ENCODE measurements at places on chromosomes 3 and 15.

- DNase-seq, result no peak
Measured at GRCh38 chr15:70585707-70586034, 177.7 kb downstream of the UACA start.

- no peak for DNase-seq
Measured at GRCh38 chr3:136387031-136387430, 136.9 kb downstream of the PCCB start.

DNA sequence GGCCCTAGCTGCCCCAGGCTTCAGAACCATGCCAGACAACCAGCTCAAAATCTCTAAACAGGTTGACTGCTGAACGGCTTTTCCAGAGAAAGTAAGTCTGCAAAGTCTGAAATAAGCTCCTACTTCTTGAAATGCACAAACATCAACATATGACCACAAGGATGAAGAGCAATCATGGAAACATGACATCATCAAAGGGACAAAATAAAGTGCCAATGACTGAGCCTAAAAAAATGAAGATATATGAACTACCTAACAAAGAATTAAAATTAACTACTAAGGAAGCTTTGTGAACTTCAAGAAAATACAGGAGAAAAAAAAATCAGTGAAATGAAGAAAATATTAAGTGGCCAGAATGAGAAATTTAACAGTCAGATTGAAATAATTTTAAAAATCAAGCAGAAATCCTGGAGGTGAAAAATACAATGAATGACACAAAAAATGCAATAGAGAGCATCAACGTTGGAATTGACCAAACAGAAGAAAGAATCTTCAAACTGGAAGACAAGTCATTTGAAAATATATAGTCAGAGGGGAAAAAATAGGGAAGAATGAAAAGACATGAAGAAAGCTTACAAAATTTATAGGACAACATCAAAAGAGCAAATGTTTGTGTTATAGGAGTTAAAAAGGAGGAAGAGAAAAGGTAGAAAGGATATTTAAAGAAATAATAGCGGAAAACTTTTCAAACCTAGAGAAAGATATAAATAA is 364.2 kb downstream of the OCA2 start:
- DNase-seq, result no peak

DNA sequence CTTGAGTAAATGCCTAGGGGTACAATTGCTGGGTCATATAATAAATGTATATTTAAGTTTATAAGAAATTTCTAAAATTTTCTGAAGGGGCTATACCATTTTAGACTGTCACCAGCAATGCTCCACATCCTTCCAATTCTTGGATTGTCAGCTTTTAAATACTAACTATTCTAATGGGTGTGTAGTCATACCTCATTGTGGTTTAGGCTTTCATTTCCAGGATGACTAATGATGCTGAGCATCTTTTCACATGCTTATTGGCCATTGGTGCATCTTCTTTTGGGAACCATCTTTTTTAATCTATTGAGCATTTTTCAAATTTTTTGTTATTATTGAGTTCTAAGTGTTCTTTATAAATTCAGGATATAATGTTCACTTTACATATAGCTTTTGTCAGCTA is 52.5 kb upstream of the CORO2B start:
- no peak for DNase-seq

- DNase-seq, result no peak
Measured at GRCh38 chr15:68389041-68389930, 42.7 kb downstream of the ITGA11 start.

DNA sequence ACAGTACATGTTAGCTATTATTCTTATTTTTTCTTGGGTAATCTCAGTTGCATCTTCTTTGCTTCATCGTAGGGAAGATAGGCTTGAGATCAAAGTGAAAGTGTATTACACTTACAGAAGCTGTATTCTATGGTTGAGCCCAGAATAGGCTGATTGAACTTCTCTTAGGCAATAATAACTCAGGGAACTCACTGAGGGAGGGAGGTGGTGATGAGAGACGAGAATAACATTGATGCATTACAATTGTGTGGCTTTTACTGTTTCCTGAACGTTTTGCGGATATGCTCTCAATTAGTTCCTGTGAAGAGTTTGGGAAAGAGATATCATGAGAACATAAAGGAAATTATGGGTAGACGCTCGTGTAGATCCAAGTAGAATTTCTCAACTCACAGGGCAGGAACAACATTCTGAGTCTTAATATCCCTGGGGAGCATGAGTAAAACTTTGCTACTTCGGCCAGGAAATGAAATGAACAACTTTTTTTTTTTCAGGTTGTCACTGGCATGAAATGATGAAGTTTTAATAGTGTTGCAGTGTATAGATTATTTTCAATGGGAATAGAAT is 302.2 kb downstream of the TUSC7 start:
- DNase-seq, result no peak

DNA sequence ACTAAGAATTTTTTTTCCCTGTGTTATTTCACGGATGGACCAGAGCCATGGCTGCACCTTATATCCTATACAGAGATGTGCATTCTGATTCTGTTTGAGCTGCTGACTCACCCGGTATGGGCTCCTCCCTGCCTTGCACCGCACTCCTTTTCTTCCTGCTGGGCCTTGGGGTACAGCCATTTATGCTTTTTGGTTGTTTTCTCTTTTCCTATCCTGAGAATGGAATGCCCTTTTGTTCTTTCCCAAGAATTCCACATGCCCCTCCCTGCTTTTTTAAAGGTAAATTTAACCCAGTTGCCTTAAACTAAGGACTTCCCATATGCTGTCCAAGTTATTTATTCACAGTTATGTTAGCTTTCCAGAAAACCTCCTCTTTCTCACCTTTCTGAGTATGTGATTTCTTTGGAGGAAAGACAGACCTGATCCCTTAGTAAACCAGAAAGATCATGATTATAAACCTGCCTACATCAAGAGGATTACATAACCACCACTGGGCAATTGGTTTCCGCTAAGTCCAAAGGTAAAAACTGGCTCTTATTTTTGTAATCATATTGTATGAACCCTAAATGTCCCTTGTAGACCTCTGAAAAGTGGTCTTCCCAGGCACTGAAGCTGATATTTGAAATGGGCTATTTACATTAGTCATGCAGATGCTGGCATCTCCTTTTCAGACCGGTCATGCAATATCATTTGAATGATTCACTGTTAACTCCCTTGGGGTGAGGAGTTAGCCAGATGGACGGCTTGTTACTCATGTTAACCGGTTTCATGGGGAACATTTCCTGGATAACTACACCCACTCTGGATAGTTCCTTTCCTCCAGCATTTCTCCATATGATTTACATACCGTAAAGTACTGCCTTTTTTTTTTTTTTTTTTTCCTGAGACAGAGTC is 45.5 kb downstream of the TMOD3 start:
- no peak for DNase-seq

DNA sequence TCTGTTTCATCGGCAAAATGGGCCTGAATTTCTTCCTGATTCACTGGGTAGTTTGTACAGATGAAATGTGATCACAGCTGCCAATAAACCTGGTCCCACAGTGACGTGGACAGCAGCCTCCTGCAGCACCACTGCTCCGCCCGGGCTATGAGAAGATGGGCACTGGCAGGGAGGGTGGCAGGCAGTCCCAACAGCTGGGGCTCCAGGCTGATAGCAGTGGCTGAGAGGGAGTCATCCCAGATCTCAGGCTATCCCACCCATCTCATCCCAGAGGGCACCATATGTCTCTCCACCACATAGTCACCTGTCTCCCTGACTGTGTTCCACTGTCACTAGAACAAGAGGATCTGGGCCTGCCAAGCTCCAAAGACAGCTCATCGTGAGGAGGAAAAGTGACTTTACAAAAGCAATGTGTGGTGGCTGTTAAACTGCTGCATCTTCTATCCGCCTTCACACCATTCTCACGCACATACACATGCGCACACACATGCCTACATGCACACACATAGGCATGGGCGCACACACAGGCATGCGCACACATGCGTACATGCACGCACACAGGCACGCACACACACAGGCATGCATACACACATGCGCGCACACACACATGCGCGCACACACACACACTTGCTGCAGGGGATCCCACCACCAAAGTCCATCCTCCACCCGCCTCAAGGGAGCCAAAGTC is 46.2 kb downstream of the RGMA start:
- DNase-seq, result no peak
